ENCODE measurements at places on chromosomes 1 and 21.

DNA sequence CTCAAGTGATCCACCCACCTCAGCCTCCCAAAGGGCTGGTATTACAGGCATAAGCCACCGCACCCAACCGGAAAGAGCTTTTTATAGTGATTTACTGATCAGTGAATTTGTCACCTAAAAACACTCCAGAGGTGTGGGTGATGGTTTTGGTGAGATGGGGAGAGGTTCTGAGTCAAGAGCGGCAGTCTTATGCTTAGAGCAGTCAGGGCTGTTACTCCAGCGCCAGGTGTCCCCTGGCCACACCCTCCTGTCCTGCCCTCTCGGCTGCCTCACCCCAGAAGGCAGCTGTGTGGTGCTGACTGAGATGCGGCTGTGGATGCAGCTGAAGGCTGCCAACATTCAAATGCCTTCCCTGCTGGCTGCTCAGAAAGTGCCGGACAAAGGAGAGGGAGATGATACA is 94.5 kb upstream of the LPGAT1 start:
- no peak for DNase-seq

- DNase-seq: no peak
Observed at GRCh38 chr1:7962014-7962335, 464 bp downstream of the PARK7 start.

GRCh38 chr1:183881387-183882131 is 76.6 kb downstream of the RGL1 start:
- no peak for DNase-seq

DNA sequence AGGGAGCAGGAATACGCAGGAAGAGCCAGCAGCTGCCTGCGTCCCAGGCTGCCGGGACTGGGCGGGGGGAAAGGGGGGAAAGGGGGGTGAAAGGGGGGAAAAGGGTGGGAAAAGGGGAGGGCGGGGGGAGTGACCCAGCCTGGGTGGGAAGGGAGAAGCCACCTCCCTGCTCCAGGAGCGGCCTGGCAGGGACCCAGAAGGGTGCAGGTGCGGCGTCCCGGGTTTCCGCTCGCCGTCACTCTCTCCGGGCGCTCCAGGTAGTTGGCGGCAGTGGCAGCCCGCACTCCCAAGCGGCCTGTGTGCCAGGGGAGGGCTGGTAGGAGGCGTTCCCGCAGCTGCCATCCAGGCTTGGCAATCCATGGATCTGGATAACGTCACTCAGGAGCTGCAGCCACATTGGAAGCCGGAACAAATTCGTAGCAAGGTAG is 141.0 kb upstream of the NGF start:
- no peak for DNase-seq

GRCh38 chr1:157702308-157702825 is 1.8 kb upstream of the FCRL3 start:
- no peak for DNase-seq

DNA sequence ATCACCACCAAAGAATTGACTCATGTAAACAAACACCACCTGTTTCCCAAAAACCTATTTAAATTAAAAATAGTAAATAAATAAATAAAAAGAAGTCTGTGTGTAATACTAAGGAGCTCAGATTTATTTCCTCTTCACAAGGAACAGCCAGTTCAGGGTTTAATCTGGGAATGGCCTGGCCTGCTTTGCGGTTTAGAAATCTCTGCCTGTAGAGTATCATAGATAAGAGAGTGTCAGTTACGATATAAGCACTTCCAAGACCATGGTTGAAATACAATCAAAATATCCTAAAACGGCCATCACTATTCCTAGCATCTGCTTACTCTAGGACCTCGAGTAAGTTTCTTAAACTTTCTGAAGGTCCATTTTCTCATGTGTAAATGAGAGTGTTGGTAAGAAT is 274.4 kb downstream of the PLPP3 start:
- DNase-seq: no peak

DNA sequence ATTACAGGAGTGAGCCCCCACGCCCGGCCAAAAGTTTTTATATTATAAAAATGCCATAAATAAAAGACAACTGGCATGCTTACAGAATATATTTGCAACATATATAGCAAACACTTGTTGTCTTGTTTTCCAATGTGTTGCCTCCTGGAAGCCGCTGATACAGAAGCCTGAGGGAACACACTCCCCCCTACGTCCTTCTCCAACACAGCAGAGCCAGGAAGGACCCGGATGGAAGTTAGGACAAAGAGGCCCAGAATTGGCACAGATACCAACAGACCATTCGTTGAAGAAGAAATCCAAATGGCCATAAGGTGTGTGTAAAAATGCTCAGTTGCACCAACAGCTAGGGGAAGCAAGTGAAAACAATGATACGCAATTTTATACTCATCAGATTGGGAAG is 1.3 kb upstream of the PLA2G5 start:
- DNase-seq: no peak

DNA sequence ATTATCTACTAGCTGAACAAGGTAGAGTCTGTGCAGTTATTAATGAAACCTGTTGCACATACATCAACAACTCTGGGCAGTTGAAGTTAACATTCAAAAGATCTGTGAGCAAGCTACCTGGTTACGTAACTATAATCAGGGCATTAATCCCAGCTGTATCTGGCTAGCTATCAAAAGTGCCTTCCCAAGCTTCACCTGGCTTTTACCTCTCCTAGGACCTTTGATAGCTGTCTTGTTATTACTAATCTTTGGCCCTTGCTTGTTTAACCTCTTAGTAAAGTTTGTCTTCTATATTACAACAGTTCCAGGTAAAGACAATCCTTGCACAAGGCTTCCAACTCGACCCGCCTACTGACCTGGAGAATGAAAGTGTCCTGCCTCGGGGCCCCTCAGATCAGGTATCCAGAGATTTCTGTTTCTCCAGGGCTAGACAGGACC is 29.6 kb upstream of the SLC6A9 start:
- no peak for DNase-seq
